ENCODE measurements at places on chromosomes 16 and 17.

GRCh38 chr17:67168496-67168895, 76.5 kb downstream of the HELZ start:
- DNase-seq, result no peak

- no peak for DNase-seq
Measured at GRCh38 chr16:83994087-83994486, 26.0 kb downstream of the NECAB2 start.

GRCh38 chr16:66485376-66485775, 58.3 kb downstream of the BEAN1 start:
- no peak for DNase-seq

DNA sequence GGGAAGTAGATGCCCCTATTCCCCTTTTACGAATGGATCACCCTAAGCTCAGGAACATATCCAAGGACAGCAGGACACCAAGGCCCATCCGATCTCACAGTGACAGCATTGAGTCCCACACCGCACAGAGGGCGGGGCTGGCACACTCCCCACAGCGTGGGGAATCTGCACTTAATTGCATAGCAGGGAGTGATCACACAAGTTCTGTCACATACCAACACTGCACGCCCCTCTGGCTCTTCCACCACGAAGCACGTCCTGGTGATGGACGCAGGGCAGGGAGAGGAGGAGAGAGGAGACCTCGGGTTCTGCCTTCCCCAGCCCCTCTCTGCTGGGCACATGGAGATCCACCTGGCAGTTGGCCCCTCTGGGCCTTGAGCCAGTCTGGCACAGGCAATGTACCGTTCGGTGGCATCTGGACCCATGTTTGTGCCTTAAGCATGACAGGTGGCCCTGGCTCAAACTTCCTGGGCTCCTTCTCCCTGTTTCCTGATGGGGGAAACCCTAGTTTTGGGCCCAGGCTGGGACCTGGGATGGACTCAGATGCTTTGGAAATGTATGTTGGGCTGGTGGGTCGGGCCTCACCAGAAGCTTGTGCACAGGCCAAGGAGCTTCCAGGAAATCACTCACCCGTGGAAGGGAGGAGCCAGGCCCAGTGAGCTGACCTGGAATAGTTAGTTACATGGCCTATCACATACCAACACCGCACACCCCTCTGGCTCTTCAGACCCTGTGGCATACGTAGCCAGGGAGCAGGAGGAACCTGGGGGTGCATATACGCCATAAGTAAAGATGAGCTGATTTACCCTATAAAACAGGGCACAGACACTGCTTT, 35.1 kb upstream of the CREBBP start:
- DNase-seq, result no peak

DNA sequence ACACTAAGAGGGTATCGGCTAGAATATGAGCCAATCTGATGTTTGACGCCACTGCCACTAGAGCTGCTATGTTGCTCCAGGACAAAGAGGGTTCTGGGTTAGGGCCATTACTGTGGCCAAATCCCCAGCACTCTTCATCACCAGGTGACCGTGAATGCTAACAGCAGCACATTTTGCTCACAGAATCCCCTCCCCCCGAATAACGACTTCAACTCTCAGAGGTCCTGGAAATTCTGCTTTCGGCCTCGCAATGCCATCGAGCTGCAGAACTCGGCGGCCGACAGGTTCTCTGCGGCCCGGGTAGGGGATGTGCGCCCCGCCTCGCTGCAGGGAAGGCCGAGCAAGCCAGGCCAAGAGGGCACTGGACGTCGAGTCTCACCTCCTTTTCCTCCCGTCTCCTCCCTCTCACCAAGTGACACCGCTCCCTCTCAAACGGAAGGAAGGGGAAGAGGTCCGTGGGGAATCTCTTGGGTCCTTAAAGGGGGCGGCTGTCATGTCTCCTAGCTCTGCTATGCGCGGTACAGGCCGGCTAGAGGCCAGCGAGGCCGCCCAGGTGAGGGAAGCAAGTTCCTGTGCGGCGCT, 31.9 kb downstream of the CDK5R1 start:
- DNase-seq, result no peak

- no peak for DNase-seq
Measured at GRCh38 chr17:46742565-46743270, 75.8 kb downstream of the WNT3 start.

DNA sequence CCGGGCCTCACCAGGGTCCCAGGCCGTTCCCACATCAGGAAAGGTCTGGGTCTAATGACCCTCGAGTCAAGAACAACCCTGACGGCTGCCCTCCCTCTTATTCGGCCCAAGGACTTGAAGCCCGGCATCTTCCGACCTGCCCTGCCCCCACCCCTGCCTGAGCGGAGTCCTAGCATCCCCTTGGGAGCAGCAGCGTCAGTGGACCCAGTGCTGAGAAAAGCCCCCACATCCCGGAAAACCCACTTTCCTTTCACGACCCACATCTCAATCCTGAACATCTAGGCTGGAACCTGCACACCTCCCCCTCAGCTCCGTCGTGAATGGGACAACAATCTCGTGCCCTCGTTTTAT, 769 bp downstream of the TMEM88 start:
- no peak for DNase-seq

- DNase-seq, result no peak
Measured at GRCh38 chr16:89200850-89201411, 594 bp upstream of the SLC22A31 start.

DNA sequence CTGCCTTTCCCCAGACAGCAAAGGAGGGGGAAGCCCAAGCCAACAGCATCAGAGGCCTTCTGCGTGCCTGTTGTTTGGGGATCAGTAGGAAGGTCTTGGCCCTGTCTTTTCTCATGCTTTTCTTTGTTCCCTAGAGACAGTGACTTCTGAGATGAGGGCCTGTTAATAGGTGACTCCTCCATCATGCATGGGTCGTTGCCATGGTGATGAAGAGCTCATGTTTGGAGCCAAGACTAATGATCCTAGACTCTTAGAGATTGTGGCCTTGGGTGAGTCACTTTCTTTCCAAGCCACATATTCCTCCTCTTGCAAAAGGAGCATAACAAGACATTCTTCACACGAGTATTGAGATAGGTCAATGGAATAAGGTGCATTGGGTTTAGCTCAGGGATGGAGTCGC, 201.1 kb upstream of the ASIC2 start:
- DNase-seq, result no peak

DNA sequence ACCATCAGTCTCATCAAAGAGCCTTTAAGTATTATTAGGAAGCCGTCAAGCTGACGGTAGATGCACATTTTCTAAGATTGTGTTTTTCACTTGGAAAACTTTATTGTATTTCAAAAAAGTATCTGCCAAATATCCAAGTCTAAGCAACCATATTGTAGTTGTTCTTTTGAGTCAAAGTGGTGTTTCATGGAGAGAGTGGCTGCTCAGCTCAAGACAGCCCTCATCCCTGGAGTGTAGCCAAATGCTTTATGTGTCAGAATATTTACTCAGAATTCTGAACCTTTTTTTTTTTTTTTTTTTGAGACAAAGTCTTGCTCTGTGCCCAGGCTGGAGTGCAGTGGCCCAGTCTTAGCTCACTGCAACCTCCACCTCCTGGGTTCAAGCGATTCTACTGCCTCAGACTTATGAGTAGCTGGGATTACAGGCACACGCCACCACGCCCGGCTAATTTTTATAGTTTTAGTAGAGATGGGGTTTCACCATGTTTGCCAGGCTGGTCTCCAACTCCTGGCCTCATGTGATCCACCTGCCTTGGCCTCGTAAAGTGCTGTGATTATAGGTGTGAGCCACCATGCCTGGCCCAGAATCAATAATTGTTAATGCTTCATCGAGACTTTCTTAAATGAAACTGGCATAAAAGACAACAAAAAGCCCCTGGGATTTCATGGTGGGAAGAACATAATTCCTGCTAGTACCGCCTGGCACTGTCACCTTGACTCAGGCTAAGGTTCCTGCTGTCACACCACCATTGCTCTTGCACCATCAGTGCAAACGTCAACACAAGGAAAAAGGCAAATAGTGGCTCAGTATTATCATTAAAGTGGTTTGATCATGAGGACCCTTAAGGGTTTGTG, 45.5 kb downstream of the PRKCA start:
- no peak for DNase-seq

GRCh38 chr17:64457156-64457555, 8.2 kb downstream of the MILR1 start:
- DNase-seq, result no peak

DNA sequence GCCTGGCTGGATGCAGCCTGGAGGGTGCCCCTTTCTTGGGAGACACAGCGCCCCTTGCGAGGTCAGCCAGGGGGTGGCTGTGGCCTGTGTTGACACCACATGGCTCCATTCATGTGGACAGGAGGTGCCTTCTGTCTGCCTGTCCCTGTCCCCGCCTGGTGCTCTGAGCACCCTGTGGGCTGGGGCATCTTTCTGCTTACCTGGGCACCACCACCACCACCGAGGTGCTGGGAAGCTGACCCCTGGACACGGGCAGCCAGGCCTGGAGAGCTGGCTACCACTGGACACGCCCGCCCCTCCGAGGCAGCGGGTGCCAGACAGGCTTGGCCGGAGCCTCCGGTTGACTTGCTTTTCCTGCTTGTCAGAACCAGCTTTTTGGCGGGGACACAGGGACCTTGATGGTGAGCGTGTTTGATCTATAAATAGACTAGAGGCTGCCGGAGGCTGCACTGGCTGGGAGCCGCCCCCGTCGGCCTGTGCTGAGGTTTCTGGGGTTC, 121.3 kb upstream of the GSE1 start:
- DNase-seq, result no peak

- no peak for DNase-seq
Measured at GRCh38 chr17:28372203-28372944, 880 bp downstream of the SARM1 start.

DNA sequence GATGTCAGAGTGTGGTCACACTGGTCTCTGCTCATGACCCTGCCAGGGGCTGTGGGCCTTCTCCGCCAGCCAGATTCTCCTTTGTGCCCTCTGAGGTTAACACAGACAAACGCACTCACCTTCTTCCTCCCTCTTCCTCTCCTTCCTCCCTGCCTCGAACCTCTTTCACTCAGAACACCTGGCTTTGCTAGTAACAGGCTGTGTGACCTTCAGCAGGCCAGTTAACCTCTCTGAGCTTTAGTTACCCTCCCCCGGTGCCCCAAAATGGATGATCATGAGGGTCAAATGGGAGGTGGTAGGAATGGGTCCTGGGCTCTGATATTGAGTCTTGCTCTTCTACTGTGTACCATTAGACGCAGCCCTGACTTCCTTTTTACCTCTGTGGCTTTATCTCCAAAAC, 127.1 kb downstream of the OR1D5 start:
- no peak for DNase-seq

GRCh38 chr17:17785407-17785806, 51.4 kb downstream of the SREBF1 start:
- DNase-seq, result no peak

DNA sequence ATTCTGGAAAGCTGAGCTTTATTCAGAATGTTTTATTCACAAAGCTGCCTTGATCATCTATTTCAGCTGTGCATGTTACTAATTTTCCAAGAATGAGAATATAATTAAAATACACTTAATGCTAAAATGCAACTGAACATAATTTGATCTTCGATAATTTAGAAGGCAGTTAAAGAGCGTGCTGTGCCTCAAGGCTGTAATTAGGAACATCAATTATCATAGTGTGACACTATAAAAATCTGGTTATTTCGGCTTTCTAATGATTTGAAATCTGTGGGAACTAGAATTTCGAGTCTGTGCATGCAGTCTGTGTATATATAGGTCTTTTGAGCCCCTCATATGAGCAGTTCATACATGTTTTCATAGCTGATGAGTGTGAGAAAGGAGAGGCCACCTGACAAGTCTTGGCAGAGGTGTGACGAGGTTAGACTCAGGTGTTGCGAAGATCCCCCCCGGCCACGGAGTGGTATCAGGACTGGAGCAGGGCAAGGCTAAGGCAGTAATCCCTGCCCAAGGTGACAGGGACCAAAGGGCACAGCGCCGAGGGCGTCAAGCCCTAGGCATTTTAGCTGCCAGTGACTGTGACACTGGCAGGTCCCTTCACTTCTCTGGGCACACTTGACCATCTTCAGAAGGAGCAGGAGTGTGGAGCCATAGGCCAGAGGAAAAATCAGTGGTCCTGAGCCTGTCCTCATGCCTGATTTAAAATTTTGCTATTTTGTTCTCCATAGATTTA, 328.5 kb downstream of the SNX29 start:
- DNase-seq, result no peak

- DNase-seq, result no peak
Measured at GRCh38 chr17:59094861-59095530, 11.7 kb downstream of the TRIM37 start.

DNA sequence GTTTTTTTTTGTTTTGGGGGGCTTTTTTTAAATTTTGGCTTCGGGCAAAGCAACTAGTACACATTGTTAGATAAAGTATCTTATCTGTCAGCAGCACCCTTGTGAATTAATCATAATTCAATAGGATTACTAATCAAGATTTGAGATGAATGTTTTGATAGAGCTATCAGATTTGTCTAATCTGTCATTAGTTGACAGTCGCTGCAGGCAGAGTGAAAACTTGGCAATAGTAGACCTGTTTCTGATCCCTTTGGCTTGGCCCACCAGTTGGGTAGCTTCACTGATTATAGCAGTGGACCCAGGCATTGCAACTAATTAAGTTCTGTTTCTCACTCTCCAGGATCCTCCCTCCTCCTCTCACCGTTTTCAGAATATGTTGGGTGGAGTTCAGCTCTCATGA, 258.6 kb downstream of the IRX3 start:
- DNase-seq, result no peak

DNA sequence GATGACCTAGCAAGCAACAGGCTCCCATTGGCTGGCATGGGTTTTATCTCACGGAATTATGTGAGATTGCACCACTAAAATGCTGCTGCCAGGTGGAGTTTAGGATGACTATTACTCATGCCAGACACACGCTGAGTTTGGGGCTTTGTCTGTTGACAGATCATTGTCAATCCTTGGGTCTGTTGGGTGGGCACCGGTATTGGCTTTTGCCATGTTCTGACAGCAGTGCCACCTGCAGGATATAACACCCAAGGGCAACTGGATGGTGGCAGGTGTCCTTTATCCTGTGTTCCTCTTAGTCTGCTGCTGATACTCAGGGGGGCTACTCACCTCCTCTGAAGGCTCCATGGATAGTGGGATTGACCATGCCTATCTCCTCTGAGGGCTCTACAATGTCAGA, 221.6 kb upstream of the DYNLRB2 start:
- no peak for DNase-seq

DNA sequence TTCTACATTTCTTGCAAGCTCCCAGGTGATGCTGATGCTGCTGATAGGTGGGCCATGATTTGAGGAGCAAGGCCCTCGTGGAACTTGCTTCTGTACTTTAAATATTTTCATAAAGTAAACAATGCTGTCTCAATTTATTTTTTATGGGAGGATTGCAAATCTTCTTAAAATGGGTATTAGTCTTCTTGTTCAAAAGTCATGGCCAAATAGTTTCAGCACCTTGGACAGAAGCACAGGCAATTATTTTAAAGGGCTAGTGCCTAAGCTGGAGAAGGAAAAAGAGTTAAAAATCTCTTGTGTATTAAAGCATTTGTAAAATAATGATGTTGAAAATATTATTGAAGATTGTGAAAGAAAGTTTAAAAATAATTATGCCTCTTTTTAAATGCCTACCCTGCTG, 50.5 kb downstream of the GPR139 start:
- DNase-seq, result no peak

Measured in T-helper 1 cell (primary cell).